H1 (cell line): ENCODE measurements at places on chromosomes 2 and 18.

- no peaks in the 10 kb centered on the region for H3K36me3 ChIP-seq
- H3K4me1 ChIP-seq: no peaks in the 10 kb centered on the region
- H3K27me3 ChIP-seq: no peaks in the 10 kb centered on the region
- DNase-seq: no peak
- H3K27ac ChIP-seq: no peak overlapping the region
Observed at GRCh38 chr2:163269374-163270021, 430.9 kb upstream of the KCNH7 start.

- no peaks in the 10 kb centered on the region for H3K27me3 ChIP-seq
- no peak for DNase-seq
- H3K27ac ChIP-seq: no peak overlapping the region
- no peak overlapping the region for H3K4me3 ChIP-seq
- no peaks in the 10 kb centered on the region for H3K36me3 ChIP-seq
- peaks cover 26% of the 10 kb centered on the region for H3K4me1 ChIP-seq
Observed at GRCh38 chr2:55138014-55138881, 88.0 kb upstream of the RTN4 start.

DNA sequence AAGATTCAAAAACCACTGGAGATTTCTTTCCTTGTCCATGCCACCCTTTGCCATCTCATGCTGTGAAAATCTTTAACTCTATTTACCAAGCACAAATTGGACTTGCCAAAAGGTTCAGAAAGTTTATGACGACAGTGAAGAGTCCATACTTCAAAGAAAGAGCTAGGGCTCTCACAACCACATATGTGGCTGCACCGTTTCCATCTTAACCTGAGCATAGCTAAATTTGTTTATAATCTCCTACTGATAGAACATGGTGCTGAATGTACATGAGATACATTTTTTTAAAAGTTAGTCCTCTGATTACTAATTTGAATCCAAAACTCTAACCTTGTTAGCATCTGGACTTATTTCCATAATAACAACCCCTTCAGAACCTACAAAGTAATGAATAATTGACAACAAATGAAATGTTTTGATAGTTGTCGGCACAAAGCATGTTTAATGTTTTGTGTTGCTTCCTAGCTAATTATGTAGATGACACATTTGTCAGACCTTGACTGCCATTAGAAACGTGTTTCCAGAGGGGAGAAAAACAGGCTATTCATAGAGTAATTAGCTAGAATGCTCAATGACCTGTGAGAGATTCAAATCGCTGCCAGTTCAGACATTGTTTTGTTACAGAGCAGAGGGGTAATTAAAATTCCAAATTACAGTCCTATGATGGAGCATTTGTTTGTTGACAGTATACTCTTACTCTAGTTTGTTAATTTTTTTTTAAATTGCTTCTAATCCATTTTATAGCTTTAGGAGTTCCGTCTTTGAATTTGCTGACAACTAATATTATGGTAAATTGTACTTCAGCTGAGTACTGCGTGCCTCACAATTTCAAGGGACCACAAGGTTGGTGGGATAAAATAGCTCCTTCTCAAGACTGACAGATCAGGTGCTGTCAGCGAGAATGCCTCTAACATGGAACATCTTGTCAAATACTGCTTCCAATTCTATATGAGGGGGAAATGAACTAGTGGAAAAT is 31.8 kb downstream of the ARHGAP15 start:
- H3K4me1 ChIP-seq: no peaks in the 10 kb centered on the region
- no peaks in the 10 kb centered on the region for H3K36me3 ChIP-seq
- H3K4me3 ChIP-seq: no peak overlapping the region
- H3K27ac ChIP-seq: no peak overlapping the region
- H3K27me3 ChIP-seq: no peaks in the 10 kb centered on the region
- DNase-seq: no peak

GRCh38 chr2:3595985-3596384 is 1.1 kb downstream of the COLEC11 start:
- H3K36me3 ChIP-seq: no peaks in the 10 kb centered on the region
- no peak overlapping the region for H3K27ac ChIP-seq
- H3K4me3 ChIP-seq: no peak overlapping the region
- H3K27me3 ChIP-seq: no peaks in the 10 kb centered on the region
- no peak for DNase-seq

DNA sequence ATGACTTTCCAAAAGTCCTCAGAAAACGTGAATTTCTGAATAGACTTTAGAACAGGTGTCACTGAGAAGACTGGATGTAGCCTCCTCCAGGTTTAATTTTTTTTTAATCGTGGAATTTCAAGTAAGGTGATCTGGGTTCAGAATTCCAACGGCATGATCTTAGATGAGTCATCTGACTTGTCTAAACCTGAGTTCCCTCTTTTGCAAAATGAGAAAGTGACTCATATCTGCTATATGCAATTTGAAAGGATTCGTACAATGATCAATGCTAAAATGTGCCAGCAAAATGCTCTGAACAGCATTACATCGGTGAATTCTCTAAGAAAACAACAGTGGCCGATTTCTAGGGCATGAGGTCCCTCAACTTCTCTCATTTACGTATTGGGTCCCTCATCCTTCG is 69.1 kb upstream of the ZNF516 start:
- H3K4me3 ChIP-seq: no peak overlapping the region
- H3K36me3 ChIP-seq: no peaks in the 10 kb centered on the region
- H3K27ac ChIP-seq: no peak overlapping the region
- peaks cover 8% of the 10 kb centered on the region; the same call in 1 of the 2 replicates for H3K4me1 ChIP-seq
- no peak for DNase-seq
- H3K27me3 ChIP-seq: no peaks in the 10 kb centered on the region

- peaks cover 2% of the 10 kb centered on the region; the same call in 1 of the 2 replicates for H3K27me3 ChIP-seq
- H3K36me3 ChIP-seq: no peaks in the 10 kb centered on the region
- peak; percentile 86 for DNase-seq
- peaks cover 28% of the 10 kb centered on the region for H3K4me1 ChIP-seq
- no peak overlapping the region for H3K27ac ChIP-seq
- peak overlapping the region; percentile 63; the same call in 1 of the 2 replicates for H3K4me3 ChIP-seq
Observed at GRCh38 chr2:219521066-219521880, 7.0 kb downstream of the ASIC4 start.

DNA sequence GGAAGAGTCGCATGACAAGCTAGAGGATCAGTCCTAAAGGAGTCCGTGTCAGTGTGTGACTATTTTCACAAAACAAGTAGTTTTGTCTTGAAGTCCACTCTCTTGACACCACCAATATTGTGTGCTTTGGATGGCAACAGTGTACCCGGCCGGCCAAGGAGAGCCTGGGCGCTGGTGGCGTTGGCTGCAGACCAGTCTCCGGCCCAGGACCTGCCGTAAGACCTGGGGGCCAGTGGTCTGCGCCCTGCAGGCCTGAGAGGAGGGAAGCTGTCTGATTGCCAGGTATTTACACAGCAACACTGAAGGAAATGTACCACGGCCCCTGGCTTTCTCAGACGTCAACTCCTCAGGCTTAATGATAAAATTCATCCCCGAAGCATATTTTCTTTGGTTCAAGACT is 472.4 kb upstream of the SALL3 start:
- no peaks in the 10 kb centered on the region; the same call in 1 of the 2 replicates for H3K27me3 ChIP-seq
- no peak for DNase-seq
- H3K36me3 ChIP-seq: no peaks in the 10 kb centered on the region
- H3K4me1 ChIP-seq: peaks cover 3% of the 10 kb centered on the region; the same call in 1 of the 2 replicates
- H3K27ac ChIP-seq: no peak overlapping the region

GRCh38 chr2:147927053-147927588 is 82.3 kb downstream of the ACVR2A start:
- no peak overlapping the region for H3K4me3 ChIP-seq
- H3K36me3 ChIP-seq: no peaks in the 10 kb centered on the region
- no peaks in the 10 kb centered on the region for H3K4me1 ChIP-seq
- no peaks in the 10 kb centered on the region for H3K27me3 ChIP-seq
- no peak overlapping the region for H3K27ac ChIP-seq

DNA sequence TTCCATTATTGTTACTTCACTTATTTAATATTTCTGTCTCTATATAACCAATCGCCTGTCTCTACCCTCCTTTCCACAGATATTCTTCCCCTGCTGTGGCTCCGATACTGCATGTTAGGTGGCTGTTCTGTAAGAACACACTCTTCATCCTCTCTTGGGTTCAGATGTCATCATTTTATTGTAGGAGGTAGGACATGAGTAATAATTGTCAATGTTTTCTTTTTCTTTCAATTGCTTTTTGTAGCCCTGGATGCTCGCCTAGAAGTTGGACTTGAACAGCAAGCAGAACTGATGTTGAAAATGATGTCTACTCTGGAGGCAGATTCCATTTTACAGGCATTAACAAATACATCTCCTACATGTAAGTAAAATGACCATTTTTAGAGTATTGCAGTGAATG is 128.6 kb downstream of the BIRC6 start:
- H3K27ac ChIP-seq: no peak overlapping the region
- H3K4me3 ChIP-seq: no peak overlapping the region
- DNase-seq: no peak
- no peaks in the 10 kb centered on the region for H3K4me1 ChIP-seq

GRCh38 chr2:158567208-158567607 is 110.5 kb downstream of the PKP4 start:
- no peak overlapping the region for H3K27ac ChIP-seq
- H3K27me3 ChIP-seq: no peaks in the 10 kb centered on the region
- DNase-seq: no peak
- 0 out of 2 replicates have a peak, but pooled peaks cover 2% of the 10 kb centered on the region for H3K4me1 ChIP-seq

GRCh38 chr2:62374301-62375112 is 131.5 kb downstream of the TMEM17 start:
- no peaks in the 10 kb centered on the region for H3K36me3 ChIP-seq
- DNase-seq: no peak
- H3K4me3 ChIP-seq: no peak overlapping the region
- H3K4me1 ChIP-seq: peaks cover 6% of the 10 kb centered on the region
- no peak overlapping the region for H3K27ac ChIP-seq
- no peaks in the 10 kb centered on the region for H3K27me3 ChIP-seq

- no peak overlapping the region for H3K4me3 ChIP-seq
- H3K36me3 ChIP-seq: no peaks in the 10 kb centered on the region
- no peak overlapping the region for H3K27ac ChIP-seq
- DNase-seq: no peak
- H3K4me1 ChIP-seq: no peaks in the 10 kb centered on the region
Observed at GRCh38 chr2:80073134-80073561, 231.4 kb downstream of the LRRTM1 start.
